ENCODE measurements at places on chromosomes 7 and 10.
A peak's percentile ranks its signal among the peaks of the same experiment; 100 is the strongest.

GRCh38 chr10:3330663-3331062 lies 158.1 kb upstream of the PITRM1 start:
- DNase-seq, result peak; percentile 58

GRCh38 chr10:71868192-71868697 lies 17.2 kb upstream of the PSAP start:
- peak; percentile 73 for DNase-seq

- peak; percentile 59 for DNase-seq
Observed at GRCh38 chr10:17453373-17454091, 863 bp downstream of the ST8SIA6 start.

- DNase-seq, result peak; percentile 20
Observed at GRCh38 chr7:80060218-80060806, 74.3 kb upstream of the GNAI1 start.

DNA sequence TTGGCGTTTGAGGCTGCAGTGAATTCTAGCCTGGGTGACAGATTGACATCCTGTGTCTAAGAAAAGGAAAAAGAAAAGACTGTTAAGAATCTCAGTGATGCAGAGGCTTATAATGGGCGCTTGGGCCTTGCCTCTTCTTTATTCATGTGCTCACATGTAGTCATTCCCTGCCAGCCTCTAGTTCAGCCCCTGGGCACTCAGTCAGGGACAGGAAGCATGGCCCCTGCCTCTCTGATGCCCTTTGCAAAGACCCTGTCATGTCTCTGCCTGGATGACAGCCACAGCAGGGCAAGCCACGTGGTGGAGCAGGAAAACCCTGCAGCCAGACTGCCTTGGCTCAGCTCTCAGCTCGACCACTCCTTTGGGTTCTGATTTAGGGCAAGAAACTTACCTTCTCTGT lies 368.9 kb downstream of the RPS24 start:
- no peak for DNase-seq

GRCh38 chr10:4331150-4331549 lies 494.9 kb upstream of the AKR1E2 start:
- no peak for DNase-seq

DNA sequence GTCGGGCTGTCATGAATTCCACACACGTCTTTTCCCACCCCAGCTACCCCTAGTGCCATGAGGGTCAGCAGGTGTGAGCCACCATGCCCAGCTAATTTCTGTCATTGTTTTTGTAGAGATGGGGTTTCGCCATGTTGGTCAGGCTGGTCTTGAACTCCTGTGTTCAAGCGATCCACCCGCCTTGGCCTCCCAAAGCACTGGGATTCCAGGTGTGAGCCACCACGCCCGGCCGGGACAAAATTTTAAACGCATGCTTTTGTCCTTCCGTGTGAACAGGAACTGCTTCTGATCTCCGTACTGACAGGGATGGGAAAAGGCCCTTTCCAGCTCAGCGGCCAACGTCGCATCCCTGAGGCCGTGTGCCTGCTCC lies 15.6 kb upstream of the ZFAND2A start:
- DNase-seq, result no peak

DNA sequence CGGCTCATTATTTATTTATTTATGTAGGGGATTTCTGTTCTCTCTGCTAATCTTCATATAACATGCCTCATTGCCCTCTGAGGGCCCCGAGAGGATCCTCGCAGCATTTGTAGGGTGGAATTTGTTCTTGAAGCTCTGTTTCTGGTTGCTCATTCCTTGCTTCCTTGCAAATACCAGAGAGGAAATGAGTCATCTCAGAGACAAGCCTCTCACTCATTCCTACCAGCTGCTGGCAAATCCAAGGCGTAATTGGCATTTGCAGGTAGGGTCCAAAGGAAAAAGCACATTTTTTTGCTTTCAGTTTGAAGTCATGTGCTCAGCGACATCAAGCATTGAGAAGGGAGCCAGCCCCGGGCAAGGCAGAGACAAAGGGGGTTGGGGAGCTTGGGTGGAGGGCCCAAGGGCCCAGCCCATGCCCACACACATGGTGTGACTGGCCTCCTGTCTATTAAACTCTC lies 501.6 kb downstream of the GALNT17 start:
- peak; percentile 66 for DNase-seq

- peak; percentile 29 for DNase-seq
Observed at GRCh38 chr10:16545116-16545736, 23.5 kb upstream of the C1QL3 start.

- no peak for DNase-seq
Observed at GRCh38 chr10:93300981-93301380, 181.2 kb downstream of the MYOF start.

- DNase-seq, result no peak
Observed at GRCh38 chr7:54780490-54780889, 21.5 kb upstream of the SEC61G start.

DNA sequence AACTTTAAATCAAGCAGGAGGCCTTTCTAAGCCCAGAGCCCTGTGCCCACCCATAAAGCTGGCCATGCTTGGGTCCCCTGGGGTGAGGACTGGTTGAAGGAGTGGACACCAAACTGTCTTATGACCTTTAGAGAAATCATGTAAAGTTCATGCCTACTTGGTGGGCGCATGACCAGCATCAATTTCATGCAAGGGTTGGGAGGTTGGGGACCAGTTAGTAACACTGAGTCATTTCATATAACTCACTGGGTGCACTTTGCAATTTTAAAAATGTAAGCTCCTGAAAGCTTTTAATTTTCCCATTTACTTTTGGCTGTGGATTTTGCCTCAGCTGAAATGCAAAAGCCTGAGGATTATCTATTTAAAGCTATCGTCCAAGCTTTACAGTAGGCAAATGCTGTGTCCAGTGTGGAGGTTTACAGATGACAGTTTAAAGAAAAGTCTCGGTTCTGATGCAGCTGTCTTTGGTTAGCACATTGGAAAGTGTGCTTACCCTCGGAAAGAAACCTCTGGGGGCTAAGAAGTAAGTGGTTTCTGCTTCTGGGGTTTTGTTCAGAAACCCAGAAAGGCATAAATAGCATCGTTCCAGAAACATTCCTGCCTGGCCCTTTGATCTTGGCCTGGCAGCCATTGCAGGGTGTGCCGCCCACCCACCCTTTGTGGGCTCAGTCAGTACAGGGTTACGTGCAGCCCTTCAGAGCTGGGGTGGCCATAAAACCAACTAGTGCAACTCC lies 48.8 kb upstream of the CHST15 start:
- DNase-seq, result no peak

DNA sequence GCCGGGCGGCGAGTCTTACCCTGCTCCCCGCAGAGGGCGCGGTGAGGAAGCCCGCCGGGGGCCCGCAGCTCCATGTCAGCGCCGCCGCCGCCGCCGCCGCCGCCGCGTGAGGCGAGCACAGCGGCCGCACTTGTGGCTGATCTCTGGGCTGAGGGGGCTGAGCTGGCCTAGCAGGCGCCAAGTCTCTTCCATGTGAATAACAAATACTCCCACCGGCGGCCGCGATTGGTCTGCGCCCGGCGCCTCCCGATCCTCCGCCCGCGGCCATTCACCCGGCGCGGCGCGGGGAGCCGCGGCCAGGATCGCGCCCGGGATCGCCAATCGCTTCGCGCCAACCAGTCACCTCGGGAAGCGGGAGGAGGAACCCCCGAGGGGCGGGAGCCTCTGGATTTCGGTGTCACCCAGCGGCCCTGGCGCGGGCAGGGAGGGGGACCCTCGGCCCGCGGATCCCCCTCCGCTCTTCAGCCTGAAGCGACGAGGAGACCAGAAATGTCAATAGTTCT lies at the start of gene GRM8:
Gene GRM8 (minus strand): TSS at position 164 of the 503 bp plus-strand sequence.
- peak; percentile 36 for DNase-seq

DNA sequence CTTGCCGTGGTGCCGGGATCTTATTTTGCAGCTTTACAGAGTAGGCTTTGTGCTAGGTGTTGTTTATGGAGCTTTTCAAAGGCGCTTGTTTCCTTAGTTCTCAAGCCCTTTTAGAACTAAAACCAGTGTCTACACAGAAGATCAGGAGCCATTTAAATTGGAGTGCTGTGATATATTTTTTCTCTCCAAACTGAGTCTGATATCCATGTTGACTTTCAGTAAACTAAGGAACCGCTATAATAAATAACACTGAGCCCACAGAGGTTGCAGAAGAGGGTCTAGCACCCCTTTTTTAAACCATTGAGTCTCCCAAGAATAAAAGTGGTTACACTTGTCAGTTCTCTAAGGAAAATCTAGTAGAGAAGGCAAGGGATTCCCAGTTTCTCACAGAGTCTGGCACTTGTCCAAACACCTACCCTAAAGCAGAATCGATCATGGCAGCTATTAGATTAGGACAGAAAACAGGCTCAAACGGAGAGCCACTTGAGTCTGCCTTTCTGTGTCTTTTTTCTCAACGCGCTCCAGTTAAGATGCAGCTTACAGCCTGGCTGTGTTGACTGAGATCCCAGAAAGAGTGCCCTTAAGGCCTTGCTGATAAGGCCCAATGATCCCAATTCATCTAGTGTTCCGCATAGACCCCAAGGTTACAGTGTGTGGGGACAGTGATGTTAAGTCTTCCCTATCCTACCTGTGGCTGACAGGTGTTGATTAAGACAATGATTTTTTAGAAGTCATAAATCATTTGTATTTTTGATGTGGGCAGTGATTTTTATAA lies 804 bp downstream of the TMEM106B start:
- DNase-seq, result peak; percentile 1

GRCh38 chr7:25842201-25842733 lies 309.7 kb upstream of the NFE2L3 start:
- DNase-seq, result no peak

GRCh38 chr7:50190776-50191175 lies 97.7 kb upstream of the ZPBP start:
- DNase-seq, result no peak

GRCh38 chr7:27750316-27750715 lies 10.4 kb downstream of the TAX1BP1 start:
- DNase-seq, result no peak

DNA sequence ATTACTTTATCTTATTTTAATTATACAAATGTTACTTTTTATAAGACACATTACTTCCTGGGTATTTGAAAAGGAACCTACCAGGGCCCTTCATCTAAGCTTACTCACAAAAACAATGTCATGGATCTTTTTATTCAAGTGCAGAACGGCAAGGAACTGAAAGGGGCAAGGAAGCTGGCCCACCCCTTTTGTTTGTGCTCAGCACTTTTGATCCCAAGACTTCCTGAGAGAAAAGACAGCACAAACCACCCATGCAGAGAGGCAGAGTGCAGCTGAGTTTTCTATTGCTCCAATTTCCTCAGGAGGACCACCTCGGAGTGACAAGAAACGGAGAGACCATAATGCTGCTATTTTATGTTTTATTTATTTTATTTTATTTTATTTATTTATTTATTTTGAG lies 232.0 kb upstream of the NRP1 start:
- no peak for DNase-seq

- no peak for DNase-seq
Observed at GRCh38 chr7:47576866-47577306, 5.0 kb downstream of the TNS3 start.

DNA sequence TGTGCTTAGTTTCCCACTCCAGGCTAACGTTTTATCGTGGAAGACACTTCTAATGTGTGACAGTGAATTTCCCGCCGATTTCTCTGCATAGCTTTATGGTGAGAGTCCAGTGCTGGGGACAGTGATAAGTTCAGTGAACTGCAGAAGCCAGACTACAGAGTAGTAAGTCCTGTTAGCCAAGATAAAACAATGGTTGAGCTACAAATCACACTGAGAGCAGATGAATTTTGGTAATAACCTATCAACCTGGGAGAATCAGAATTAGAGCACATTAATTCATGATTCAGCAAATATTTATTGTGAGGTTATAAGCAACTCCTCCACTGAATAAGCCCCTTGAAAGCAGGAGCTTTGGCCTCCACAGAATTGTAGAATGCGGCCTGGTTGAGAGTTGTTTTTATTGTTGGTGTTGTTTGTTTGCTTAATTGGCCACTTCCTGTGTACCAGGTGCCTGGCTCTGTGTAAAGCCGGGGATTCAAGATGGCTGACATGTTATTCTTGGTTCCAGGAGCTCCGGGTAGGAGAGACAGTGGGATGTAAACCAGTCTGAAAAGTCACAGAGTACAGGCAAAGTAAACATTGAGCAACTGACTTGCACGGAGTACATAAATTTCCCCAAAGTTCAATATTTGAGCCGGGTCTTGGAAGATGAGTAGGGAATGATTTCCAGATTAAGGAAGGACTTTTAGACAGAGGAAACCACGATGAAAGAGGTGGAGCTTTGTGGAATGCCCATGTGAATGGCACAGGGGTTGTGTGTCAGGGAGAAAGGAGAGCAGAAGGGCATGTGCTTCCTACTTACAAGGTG lies 112.7 kb downstream of the SNX10 start:
- no peak for DNase-seq

DNA sequence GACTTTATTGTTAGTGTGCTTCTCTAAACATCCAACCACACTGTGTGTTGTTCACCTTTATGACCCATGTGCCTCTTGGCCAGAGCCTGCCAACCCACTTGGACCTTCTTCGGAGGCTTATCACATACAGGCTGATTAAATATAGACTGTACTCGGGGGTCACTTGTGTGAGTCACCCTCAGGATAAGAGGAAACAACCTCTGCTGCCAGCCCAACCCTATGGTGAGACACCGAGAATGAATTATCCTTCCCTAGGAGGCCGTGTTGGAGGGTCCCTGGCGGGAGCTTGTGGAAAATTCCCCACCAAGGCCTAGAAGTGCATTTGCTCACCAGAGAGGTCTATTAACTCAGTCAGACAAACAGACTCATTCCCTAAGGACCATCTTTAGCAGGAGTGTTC lies 63.0 kb downstream of the FAS start:
- no peak for DNase-seq

- DNase-seq, result no peak
Observed at GRCh38 chr7:80134115-80134535, 506 bp upstream of the GNAI1 start.

GRCh38 chr10:114486938-114487814 lies 82.9 kb upstream of the AFAP1L2 start:
- peak; percentile 26 for DNase-seq

DNA sequence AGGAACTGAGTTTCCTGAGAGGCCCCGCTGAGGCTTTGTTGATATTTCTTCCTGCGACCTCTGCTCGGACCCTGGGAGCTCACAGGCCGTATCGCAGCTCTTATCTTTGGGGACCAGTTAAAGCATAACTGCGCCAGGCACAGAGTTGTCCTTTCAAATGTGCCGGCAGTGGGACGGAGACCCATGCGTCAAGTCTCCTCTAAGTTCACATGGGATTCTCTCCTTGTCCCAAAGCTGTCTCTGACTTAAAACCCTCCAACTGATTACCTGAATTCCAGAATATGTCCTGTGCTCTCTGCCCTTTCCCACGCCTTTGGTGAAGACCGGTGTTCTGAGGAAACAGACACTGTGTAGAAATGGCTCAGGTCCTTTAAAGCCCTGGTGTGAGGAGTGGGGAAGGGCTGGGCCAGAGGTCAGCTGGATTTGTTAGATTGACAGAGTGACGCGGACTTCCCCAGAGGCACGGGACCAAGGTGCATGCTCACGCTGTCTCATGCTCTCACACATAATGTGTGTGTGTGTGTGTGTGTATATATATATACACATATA lies 169.8 kb downstream of the EGFR start:
- no peak for DNase-seq

GRCh38 chr7:155868955-155869783 lies 56.9 kb upstream of the SHH start:
- no peak for DNase-seq

Measured in RWPE1 (cell line).